Esophagus squamous epithelium (tissue), 5 donors: ENCODE measurements at places on chromosomes 6 and 20. TPM values are rescaled to one million over a fixed set of nuclear protein-coding genes. Genes with fewer than 3 reads are reported as not detected.

DNA sequence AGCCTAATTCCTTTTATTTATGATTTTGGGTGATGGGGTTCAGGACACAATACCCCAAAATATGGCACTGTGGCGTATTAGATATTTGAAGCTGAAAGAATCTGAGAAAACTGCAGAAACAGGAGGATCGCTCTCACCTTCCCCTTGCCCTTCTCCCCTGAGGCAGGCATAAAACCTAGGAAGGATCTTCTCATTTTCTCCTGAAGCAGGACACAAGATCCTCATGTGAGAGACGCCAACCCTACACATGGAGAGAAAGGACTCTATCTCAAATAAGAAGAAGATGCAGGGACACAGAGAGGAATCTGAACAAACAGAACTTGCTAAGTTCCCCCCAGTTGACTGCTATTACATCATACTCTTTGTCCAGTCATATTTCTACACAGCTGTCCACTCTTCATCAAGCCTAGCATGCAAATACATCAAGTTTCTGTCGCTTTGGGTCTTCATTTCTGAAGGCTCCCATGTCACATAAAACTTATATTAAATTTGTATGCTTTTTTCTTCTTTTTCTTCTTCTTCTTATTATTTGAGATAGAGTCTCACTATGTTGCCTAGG is 109.0 kb downstream of the DTNBP1 start:
- no peak for DNase-seq

AGPAT4 gene
- 4.6 TPM for total RNA-seq

GRCh38 chr6:13367396-13367795 is 39.1 kb upstream of the TBC1D7 start:
- DNase-seq, result no peak

DDO gene
- not detected for total RNA-seq

GRCh38 chr20:432677-433299 is 24.7 kb downstream of the RBCK1 start:
- DNase-seq, result no peak

DNA sequence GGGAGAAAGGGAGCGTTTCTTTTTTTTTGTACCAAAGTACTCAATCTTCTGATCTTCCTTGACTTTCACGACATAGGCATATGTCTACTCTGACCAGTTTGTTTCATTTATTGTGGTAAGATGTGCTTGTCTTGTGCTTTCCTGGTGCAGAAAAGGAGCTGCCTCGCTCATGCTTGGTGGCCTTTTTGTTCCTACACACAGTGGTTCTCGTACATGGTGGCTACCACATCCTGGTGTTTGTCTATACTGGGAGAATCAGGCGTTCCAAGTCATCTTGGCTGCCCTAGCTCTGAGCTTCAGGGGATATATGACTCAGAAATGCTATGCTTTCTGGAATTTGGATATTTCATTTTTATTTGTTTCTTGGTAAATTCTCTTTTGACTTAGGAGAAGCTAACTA is 31.8 kb downstream of the MYB start:
- DNase-seq, result no peak

DNA sequence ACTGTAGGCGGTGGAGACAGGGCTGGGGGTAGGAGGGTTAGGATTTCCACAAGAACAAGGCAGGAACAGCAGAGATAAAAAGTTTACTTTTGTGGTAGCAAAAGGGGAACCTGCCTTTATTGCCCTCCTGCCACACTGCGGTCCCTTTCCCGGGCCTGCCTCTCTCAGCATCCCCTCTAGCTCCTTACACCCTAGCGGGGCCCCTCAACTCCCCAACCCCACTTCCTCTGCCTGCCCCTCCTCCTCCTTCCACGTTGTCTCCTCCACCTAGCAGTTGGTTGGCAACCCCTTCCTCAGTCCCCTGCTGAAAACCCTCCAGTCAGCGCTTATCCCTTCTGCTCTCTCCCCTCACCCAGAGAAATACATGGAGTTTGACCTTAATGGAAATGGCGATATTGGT is 714 bp downstream of the AIF1 start:
- DNase-seq, result no peak

DNA sequence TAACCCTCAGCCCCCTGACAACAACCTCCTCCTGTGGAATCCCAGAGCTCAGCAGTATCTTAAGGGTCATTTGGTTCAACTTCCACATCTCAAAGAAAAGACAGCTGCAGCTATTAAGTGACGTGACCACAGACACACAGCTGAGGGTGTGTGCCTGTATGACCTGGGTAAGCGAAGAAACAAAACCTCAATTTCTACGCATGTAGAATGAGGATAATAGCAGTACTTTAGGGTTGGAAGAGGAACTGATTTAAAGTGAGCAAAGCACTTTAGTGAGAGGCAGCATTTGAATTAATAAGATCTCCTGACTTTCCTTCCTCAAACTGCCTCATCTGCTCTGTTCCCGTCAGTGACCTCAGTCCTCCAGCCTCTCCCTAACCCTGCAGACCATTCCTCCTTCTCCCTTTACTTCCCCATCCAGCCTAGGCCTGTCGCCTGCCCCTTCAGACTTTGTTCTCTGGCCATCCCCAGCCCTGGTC is 6.8 kb upstream of the ARMC2 start:
- DNase-seq, result no peak

- DNase-seq, result no peak
Measured at GRCh38 chr6:48826901-48827701, 636.0 kb downstream of the MMUT start.

C20orf202 gene
- not detected for total RNA-seq

SCGN gene
- not detected for total RNA-seq

CCN6 gene
- total RNA-seq, result not detected

NSFL1C gene
- total RNA-seq, result 65.6 TPM

SIRPB2 gene
- total RNA-seq, result 5.9 TPM

DNA sequence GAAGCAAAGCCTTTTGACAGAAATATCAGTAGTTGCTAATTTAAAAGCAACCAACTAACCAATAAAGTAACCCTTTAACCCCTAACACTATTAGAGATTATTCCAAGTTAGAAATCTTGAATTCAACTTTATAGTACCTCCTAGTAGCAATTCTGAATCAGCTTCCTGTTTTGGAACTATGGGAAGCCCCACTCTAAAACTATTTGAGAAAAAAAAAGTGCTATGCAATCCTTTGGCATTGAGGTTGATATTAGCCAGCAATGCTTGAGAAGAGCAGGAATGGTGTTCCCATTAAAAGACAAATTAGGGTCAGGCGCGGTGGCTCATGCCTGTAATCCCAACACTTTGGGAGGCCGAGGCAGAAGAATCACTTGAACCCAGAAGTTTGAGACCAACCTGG is 306.2 kb upstream of the ZFP64 start:
- no peak for DNase-seq

DNA sequence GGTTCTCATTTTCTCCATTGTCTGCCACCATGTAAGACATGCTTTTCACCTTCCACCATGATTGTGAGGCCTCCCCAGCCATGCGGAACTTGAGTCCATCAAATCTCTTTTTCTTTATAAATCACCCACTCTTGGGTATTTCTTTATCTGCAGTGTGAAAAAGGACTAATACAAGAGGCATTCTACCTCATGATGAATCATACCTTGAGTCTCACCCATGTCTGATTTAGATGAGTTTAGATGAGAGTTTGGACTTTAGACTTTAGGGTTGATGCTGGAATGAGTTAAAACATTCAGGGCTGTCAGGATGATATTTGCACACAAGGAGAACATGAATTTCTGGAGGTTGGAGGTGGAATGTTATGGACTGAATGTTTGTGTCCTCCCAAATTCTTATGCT is 545.6 kb downstream of the C6orf118 start:
- no peak for DNase-seq

DNA sequence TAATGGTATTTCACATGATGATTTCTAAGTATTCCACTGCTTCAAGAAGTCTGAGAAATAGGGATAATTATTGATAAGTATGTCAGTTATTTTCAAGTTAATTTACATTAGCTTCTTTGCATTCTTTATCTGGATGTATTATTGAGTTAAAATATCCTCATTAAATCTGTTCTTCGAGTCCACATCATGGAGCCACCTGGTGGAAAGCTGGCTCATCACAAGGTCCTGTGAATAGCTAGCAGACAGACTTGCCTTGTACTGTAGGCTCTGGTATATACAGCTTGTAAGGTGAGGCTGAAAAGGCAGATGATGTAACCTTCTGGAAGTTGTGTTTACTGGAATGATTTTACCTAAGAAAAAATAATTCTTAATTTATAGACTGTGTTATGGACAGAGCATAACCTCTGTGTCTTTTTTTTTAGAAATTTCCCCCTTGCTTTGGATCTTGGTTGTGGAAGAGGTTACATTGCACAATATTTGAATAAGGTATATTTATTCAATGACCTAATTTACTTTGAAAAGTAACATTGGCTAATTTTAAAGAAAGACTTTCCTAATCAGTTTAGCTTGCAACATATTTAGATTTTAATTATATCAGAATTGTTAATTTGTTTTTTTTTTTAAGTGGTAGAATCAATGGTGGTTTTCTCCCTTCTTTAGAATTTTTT is 3.5 kb downstream of the NDUFAF5 start:
- no peak for DNase-seq

HLA-DQB2 gene
- 7.8 TPM for total RNA-seq

- DNase-seq, result no peak
Measured at GRCh38 chr6:158573542-158573931, 13.6 kb downstream of the TMEM181 start.

GRCh38 chr6:2714111-2714895 is 36.4 kb downstream of the MYLK4 start:
- no peak for DNase-seq

GRCh38 chr20:62147528-62147927 is 4.0 kb downstream of the SS18L1 start:
- no peak for DNase-seq

GRCh38 chr20:52941808-52942207 is 30.4 kb upstream of the TSHZ2 start:
- DNase-seq, result no peak

DNA sequence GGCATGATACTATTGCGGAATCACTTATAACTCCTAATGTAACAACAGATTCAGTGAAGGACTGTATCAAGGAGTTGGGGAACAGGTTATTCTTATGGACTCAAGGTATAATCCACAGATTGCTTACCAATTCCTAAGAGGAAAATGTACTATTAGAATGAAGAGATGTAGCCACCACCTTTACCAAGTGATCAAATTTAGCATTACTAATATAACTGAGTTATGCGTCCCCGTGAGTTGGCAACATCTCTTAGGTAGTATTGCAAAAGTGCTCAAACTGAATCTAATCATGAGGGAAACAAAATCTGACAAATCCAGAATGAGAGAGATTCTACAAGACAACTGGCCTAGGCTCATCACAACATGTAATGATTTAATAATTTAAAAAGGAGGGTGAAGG is 777 bp upstream of the SNRNP48 start:
- DNase-seq, result no peak
